AG04449 (cell line): ENCODE measurements at places on chromosomes 5 and 9.

DNA sequence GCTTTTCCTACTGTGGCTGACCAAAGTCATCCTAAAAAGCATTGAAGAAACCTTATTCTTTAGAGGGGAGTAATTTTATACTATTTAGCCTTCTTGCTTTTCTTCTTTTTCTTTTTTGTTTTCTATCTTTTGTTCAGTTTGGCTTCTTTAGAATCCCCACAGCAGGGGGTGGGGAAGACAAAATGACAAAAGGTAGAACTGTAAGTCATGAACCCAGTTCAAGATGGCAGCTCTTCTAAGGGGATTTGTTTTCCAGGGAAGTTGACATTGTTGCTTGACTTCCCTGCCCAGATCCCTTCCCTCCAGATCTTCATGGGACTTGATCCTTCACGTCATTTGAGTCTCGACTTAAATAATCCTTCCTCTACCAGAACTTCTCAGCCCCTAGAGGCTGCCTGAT, 692.4 kb upstream of the DMAC1 start:
- DNase-seq: no peak

DNA sequence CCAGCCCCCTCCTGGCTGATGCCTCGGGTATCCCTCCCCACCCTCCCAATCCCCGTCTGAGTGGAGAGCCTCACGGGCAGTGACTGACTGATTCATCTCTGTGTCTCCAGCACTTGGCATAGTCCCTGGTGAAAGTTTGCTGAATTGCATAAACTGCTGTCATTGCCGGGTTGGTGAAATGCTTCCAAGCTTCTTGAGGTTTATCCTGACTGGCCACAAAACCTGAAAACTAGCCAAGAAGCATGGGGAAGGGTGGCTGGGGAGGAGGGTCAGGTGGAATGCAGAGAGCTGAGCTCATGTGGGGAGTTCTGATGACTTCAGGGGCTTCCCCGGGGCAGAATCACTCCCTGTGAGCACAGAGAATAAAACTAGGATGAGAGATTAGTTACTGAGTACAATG, 56.9 kb upstream of the GGTA1 start:
- DNase-seq: peak; percentile 96

GRCh38 chr9:137302449-137303150, 529 bp upstream of the NRARP start:
- DNase-seq: no peak

GRCh38 chr5:180166176-180166575, 42.8 kb downstream of the RASGEF1C start:
- no peak for DNase-seq

- DNase-seq: no peak
Measured at GRCh38 chr9:34592895-34593601, 3.5 kb upstream of the CNTFR start.

GRCh38 chr5:161857358-161857757, 9.4 kb downstream of the GABRA1 start:
- no peak for DNase-seq
